ENCODE measurements at places on chromosomes 13 and 19.

- no peak for DNase-seq
Observed at GRCh38 chr19:19274716-19275565, 1.8 kb upstream of the TM6SF2 start.

DNA sequence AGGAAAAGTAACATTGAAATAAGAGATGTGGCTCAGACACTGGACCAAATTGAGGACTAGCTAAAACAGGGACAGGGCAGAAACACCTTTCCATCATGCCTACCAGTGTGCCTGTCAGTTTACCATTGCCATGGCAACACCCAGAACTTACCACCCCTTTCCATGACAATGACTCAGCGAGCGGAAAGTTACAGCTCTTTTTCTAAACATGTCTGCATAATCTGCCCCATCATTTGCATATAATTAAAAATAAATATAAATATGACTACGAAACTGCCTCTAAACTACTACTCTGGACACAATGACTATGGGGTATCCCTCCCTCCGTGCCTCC lies 96.0 kb downstream of the UBL3 start:
- DNase-seq: no peak

DNA sequence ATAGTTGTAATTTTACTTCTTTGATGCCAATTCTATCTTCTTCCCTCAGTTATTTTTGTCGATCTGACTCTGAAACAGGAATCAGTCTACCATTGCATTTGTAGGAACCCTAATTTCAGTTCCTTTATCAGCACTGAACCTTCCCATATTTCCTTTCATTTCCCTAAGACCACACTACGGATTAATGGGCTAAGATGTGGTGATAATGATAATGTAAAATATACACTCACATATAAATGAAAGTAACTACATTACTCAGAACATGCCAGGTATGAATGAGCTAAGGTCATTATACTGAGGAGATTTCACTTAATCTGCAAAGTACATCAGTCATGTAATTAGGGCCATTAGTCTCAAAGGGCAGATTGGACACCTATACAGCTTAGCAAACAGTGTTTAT lies 60.2 kb upstream of the RFC3 start:
- no peak for DNase-seq

DNA sequence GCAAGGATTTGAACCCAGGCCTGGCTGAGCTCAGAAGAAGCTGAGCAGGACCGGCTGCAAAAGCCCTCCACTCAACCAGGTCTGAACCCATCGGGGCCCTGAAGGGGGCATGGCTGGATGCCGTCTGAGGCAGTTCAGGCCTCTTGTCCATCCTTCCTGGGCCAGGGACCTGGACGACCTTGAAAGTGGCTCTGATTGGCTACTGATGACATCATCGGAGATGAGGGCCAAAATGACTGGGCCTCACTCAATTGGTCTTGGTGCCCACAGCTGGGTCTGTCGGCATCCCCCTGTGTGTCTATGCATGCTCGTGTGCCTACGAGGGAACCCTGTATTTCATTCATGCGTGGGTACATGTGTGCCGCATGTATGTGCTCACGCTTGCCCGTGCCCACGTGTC lies 71.8 kb downstream of the PTPRS start:
- DNase-seq: no peak

DNA sequence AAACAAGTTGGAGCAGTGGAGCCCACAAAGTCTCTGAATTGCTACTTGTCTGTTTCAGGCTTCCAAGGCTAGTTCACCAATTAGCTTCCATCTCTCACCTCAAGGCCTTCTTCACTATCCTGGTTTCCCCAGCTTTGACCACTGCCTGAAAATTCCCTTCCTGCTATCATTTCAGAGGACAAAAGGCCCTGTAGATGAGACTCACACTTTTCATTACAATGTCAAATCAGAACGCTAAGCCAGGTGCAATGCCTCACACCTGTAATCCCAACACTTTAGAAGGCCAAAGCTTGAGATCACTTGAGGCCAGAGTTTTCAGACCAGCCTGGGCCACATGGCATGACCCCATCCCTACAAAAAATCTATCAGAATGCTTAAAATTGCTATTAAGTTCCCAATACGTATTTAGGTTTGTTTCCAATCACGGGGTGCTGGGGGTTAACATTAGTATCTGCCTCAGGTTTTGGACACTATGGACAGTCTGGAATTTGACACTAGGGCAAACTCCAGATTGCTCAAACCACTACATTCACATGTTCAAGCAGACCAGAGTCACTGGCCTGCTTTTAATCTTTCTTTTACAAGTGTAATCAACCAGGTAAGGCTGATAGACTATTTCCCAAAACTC lies 5.5 kb downstream of the TPT1 start:
- DNase-seq: no peak

GRCh38 chr13:65808061-65808460 lies 1422.1 kb downstream of the PCDH9 start:
- no peak for DNase-seq

DNA sequence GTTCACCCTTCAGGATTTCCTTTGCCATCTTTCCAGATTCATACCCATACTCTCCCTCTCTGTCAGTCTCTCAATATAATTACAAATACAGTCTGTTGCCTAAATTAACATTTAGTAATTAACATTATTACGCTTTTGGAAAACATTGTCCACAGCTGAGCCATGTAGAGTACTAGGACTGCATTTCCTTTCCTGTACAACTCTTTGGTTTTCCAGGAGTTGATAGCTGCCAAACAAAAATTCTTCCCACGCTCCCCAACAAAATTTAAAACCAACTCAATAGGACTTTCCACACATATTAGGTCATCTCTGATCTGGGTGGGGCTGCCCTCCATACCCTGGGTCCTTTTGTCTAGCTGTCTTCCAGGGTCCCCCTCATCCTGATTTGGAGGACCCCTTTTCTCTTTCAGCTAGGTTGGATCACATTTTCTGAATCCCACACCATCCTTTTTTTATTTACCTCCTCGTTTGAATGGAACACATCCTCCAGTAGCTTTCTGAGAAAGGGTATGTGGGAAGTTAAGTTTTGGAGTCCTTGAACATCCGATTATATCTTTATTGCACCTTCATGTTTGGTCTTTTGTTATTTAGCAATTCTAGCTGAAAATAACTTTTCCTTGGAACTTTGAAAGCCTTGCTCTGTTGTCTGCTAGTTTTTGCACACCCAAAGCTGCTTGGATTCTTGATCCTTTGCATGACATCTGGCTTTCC lies 17.7 kb downstream of the ONECUT3 start:
- no peak for DNase-seq

GRCh38 chr19:17214508-17215126 lies 540 bp upstream of the USE1 start:
- no peak for DNase-seq

DNA sequence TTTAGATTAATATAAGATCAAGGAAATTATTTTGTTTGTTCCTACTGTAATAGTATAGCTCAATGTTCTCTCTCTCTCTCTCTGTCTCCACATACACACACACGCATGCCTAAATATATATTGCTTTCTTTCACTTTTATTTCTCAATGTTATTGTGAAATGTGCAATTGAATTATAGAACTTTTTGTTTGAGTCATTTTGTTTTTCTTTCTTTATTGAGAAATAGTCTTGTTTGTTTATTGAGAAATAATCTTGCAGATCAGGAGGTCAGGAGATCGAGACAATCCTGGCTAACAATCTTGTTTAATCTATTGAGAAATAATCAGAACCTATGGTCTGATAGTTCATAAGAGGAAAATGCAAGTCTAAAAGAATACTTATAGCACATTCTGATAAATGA lies 1581.3 kb downstream of the EFNB2 start:
- no peak for DNase-seq

DNA sequence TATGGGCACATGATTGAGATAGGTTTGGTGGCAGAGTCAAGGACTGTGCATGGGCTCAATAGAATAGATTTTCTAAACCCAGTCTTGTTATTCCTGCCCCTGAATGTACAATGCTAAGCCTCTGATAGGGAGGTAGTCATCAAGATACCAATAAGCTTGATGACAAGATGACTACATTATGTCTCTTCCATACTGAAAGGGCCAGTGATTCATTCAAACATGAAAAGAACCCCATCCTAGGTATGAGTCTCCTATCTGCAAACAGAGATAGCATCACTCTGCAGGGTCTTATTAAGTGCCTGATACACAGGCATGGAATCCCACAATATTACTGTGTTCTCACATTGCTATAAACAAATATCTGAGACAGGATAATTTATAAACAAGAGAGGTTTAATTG lies 40.3 kb upstream of the UFM1 start:
- no peak for DNase-seq

DNA sequence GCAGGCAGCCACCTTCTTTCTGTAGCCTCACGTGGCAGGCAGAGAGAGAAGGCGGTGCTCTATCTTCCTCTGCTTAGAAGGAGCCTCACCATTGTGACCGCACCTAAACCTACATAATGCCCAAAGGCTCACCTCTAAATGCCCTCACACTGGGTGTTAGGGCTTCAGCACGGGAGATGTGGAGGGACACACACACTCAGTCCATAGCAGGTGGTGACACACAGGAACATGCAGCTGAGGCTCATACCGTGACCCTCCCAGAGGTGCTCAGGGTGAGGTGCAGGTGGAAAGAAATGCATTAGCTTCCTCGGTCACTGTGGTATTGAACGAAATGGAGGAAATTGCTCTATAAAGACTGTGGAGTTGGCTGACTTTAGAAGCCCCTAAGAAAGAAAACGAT lies 37.7 kb upstream of the TUBGCP3 start:
- DNase-seq: no peak

DNA sequence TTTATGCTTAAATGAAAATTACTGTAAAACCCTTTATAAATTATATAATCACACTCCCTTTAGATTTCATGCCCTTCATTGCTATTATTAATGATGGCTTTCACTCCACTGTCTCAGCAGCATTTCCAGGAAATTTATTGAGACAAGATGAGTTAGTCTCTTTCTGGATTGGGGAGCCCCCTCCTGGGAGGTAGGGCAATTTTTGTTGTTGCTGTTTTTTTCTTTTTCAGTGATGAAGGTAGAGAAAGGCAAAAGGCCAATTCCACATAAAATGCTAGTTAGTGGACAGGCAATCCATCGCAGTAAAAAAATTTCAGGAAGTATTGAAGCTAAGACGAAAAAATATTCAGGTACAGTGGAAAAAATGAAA lies 80.2 kb downstream of the TEX26 start:
- no peak for DNase-seq

- no peak for DNase-seq
Observed at GRCh38 chr19:55149078-55150003, at the start of gene TNNT1. TNNT1 (minus strand) TSS chr19:55149206; CDS start chr19:55147157, 2,049 bp downstream.

DNA sequence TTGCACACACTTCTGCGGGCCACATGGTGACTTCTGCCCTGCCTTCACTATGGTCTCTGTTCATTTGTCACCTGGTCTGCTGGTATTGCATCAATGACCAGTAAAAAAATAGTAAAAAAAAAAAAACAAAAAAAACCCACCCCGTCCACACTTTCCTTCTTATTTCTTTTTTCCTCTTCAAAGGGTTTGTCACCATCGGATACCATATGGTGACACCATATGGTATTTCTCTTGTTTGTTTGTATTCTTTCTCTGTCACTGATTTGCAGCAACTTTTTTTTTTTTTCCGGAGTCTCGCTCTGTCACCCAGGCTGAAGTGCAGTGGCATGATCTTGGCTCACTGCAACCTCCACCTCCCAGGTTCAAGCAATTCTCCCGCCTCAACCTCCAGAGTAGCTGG lies 26.2 kb upstream of the OR7C2 start:
- DNase-seq: no peak

DNA sequence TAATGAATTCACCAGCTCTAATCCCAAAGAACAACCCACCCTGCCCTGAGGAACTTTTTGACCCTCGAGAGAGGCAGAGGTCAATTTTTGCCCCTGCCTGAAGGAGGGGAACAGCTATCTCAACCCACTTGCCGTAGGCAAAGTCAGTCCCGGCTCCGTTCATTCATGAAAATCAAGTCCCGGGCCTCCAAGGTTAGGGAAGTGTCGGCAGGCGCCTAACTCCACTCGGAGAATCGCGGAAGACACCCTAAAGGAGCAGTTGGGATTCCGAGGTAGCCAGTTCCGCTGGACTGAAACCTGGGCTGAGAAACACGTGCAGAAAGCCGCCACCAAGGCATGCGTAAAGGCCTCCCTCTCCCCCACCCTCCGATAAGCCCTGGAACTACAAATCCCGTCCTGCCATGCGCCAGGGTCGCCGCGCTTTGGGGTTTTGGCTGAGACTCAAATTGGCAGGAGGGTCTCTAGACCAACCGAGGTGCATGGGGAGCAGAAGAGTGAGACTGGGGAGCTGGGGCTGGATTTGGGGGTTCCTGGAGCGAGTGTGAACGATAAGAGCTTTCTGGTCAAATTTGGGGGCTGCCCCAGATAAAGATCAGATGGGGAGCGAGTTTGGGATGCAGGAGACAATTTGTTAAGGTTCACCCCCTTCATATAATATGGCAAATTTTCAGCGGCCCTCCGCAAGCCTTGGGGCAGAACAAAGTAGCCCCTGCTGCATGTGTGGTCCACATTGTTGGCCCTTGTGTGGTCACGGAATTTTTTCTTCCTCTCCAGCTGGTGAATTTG lies at the start of gene TNPO2:
Gene TNPO2, minus strand, starts transcription at position 292 of the 786 bp plus-strand sequence. CDS start 2,955 bp downstream, outside the sequence.
- DNase-seq: peak; percentile 51

- no peak for DNase-seq
Observed at GRCh38 chr19:2652504-2653099, 49.9 kb downstream of the GNG7 start.

DNA sequence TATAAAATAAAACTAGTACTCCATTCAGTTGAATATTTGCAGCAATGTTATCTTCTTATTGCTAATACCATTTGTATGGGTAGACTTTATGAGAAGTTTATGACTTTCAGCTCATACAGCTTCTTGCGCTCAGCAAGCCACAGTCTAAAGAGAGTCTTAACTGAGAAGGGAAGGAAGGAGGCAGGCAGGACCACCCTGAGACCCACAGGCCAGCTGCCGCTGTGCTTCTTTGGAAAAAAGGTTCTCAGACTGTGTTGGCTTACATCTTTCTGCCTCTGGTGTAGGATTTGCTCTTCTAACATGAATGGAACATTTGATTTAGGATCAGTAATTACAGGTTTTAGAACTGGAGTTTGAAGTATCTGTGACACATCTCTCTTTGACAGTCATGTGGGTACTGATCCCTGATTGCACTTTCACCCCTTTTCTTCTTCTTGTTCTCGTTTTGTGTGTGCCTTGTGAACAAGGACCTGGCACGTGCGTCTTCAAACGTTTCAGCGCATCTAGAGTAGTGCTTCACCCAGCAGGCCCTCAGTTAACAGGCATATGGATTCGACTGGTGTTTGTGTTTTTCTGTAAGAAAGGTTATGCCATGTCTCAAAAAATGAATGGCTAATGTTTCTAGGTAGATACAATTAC lies 7.1 kb upstream of the GPR18 start:
- DNase-seq: no peak

GRCh38 chr13:91185294-91185863 lies 162.1 kb upstream of the MIR17HG start:
- DNase-seq: no peak

DNA sequence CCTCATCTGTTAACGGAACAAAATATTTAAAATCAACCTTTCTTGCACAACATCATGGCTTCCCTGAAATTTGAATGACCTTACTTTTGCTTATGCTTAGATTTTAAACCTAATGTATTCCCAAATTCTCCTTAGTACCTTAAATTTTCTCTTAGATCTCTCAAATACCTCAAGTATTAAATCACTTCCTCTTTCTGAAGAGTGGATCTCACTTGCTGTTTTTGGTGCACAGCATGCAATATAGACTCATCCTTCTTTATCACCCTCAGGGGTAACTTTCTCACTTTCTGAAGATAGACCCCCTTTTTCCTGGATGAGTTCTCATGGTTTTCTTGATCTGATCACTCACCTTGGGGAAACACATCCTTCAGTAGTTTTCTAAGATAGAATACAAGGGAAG lies 871.7 kb downstream of the DACH1 start:
- DNase-seq: no peak

- no peak for DNase-seq
Observed at GRCh38 chr13:34810996-34811395, 131.1 kb upstream of the NBEA start.

All from HFF-Myc (cell line).